WTC11 (cell line): ENCODE measurements at places on chromosomes 11 and 22. TPM values are rescaled to one million over a fixed set of nuclear protein-coding genes. Genes with fewer than 3 reads are reported as not detected.

- no peak for DNase-seq
These were observed 1.4 kb upstream of the APOA5 start for GRCh38 chr11:116792869-116793771.

DNA sequence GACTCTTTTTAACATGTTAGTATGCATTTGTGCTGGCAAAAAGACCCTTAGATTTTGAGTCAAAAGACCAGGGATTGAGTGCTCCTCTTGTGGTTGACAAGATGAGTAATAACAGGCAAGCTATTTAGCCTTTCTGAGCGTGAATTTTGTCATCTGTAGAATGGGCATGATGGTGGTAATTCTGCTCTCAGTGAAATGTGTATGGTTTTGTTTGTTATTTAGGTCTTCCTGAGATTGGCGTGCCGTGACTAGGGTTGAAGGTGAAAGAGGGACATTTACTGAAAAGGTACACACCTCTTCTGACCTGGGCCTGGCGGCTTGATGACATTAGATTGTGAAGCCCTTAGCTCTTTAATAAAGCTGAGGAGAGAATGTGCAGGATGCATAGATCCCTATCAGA is 8.4 kb upstream of the CEP295 start:
- no peak for DNase-seq

ARAP1 gene
- 76.4 to 98.8 TPM (median 78.3 TPM) in 3 replicates for total RNA-seq

DNA sequence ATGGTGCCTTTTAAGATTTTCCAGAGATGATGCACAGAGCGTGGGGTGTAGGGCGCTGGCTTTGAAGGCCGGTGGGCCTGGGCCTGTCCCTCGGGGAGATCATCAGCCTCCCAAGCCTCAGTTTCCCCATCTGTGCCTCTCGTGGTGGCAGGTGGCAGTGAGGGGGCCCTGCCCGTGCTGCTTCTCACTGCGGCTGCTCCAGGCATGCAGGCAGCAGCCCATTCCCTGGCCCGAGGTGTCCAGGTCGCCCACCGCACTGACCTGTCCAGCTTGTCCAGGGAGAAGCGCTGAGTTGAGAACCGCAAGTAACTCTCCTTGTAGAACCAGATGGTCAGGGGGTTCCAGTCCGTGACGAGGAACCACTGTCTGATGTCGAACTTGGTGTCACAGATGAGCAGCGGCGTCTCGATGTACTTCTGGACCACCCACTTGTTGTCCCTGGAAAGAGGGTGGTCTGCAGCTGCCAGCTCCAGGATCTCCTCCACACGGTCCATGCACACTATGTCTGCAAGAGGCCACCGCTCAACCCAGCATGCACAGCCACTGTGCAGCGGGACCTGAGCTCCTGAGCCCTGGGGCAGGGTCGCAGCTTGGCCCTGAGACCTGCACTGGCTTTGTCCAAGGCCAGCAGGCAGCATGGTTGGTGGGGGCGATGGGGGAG is 20.5 kb upstream of the IL17REL start:
- no peak for DNase-seq

KCNQ1 gene
- 2.5 to 4.3 TPM (median 4.0 TPM) in 3 replicates for total RNA-seq

IFITM10 gene
- 0.80 to 1.7 TPM (median 1.3 TPM) in 3 replicates for total RNA-seq

DNA sequence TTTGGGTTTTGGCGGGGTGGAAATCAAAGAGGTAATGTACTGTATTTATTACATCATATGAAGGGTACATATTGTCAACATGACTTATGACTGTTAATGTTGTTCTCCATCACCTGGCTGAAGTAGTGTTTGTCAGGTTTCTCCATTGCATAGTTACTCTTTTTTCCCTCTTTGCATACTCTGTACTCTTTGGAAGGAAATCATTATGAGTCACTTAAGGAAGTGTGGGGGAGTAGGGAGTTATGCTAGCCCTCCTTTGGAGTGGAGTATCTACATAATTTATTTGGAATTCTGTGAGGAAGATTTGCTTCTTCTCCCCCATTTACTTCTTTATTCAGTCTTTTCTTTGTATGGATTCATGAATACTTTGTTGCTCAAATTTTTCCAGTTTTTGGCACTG is 3.6 kb upstream of the PGR start:
- DNase-seq = no peak

APOBEC3C gene
- total RNA-seq = 33.4 to 40.4 TPM (median 39.4 TPM) in 3 replicates
